Activated CD4-positive, alpha-beta T cell treated with anti-CD3 and anti-CD28 coated beads, Interleukin-2, amount 50 U/mL, for 1 hour (primary cell): ENCODE measurements at places on chromosomes 11 and 22.

DNA sequence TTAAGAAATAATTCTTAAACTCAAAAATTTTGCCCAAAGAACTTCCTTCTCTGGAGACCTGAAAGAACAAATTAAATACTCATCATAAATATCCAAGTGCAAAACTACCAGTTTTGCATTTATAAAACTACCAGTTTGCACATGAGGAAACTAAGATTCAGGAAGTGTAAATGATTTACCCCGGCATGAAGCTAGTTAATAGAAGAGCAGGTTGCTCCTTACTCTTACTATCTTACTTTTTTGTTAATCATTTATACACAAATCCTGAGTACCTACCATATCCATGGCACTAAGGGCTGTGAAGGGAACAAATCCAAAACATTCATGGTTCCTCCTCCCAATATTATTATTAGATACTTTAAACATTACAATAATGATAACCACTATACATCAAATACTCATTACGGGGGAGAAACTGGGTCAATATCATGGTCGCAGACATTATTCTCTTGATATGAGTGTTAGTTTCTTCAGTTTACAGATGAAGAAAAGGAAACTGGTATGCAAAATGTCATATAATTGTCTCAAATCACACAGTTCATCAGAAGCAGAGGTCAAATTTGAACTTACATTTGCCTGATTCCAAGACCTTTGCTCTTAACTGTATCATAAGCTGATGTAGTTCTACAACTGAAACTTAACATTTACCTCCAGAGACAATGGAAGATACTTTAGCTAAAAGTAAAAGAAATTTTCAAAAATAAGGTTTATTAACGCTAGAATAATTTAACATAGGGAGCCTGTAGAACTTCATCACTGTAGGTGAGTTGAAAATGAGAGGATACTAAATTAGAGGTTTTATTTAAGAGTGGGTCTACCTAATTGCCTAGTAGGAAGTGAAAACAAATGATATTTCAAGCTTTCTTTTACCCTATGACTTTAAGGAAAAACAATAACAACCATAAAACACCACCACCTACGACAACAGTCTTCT lies 74.5 kb downstream of the FAM76B start:
- no peak for DNase-seq

GRCh38 chr11:129451524-129451923 lies 75.9 kb downstream of the BARX2 start:
- no peak for DNase-seq

DNA sequence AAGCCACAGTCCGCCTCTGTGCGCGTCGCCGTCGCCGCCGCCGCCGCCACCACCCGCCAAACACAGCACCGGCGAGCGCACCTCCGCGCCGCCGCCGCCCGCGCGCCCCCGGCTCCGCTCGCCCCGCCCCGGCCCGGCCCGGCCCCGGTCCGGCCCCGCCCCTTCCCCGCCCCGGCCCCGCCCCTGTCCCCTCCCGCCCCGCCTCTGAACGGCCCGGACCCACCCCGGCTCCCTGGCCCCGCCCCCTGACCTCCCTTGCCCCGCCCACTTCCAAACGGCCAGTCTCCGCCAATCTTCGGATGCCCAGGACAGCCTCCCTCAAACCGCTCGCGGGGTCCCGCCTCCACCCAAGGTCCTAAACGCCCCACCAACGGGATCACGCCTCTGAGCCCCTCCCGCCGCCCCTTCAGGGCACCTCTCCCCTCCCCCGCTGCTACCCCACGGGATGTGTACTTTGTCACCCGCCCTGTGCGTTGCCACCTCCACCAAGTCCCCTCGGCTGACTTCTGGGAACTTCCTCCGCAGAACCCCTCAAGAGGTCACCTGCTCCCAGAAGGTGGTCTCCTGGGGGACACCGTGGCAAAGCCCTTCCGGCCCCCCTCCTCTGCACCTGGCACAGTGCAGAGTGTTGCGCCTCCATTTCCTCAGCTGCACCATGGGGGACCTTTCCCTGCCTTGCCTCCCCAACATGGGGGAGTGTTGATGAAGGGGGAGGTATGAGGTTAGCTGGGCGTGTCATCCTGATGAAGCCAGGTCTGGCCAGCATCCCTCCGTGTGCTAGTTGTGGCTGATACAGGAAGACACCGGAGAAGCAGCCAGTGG lies at the start of gene KIAA0930:
TSS of gene KIAA0930 (minus strand) at position 85 of the 822 bp plus-strand sequence. CDS start 191 bp downstream, outside the sequence.
- peak; percentile 75 for DNase-seq

DNA sequence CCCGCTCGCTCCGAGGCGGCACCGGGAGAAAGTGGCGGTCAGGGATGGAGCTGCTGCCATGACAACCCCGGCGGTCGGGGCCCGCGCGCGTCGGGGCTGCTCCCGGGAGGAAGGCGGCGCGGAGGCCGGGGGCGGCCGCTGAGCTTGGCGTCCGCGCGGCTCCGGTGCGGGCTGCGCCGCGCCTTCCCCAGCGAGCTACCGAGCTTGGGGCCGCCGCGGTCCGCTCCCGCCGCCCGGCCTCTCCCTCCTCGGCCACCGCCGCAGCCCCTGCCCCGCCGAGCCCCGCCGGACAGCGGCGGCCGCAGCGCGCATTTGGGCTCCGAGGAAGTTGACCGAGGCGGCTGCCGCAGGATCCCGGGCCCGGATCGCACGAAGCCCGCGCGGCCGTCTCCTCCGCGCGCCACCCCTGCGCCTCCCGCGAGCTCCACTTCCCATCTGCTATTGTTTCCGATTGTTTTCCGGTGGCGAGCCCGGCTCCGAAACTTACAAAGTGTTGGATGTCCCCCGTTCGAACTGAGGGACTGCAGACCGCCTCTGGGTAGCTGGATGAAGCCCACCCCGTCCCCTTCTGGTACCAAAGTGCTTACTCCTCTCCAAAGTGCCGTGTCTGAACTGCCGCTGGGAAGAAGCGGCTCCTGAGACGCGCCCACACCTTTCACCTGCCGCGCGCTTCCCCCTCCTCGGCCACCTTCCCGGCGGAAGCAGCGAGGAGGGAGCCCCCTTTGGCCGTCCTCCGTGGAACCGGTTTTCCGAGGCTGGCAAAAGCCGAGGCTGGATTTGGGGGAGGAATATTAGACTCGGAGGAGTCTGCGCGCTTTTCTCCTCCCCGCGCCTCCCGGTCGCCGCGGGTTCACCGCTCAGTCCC lies 540.3 kb downstream of the NTM start:
- DNase-seq, result no peak

GRCh38 chr11:109036011-109036410 lies 371.1 kb downstream of the DDX10 start:
- DNase-seq, result no peak

GRCh38 chr11:94700622-94701021 lies 67.5 kb upstream of the AMOTL1 start:
- no peak for DNase-seq

DNA sequence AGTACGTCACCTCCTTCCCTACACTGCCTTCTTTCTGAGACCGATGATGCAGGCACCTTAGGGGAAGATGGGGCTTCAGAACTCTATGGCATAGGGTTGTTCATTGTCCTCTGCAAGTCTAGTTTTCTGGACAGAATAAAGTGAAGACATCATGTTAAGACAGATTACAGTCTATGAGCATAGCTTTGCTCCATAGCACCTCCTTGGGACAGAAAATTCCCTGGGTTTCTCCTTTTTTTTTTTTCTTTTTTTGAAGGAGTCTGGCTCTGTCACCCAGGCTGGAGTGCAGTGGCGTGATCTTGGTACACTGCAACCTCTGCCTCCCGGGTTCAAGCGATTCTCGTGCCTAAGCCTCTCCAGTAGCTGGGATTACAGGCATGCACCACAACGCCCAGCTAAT lies 119.8 kb upstream of the CADM1 start:
- DNase-seq, result no peak

GRCh38 chr11:42311514-42311913 lies 852.1 kb upstream of the LRRC4C start:
- DNase-seq, result no peak

DNA sequence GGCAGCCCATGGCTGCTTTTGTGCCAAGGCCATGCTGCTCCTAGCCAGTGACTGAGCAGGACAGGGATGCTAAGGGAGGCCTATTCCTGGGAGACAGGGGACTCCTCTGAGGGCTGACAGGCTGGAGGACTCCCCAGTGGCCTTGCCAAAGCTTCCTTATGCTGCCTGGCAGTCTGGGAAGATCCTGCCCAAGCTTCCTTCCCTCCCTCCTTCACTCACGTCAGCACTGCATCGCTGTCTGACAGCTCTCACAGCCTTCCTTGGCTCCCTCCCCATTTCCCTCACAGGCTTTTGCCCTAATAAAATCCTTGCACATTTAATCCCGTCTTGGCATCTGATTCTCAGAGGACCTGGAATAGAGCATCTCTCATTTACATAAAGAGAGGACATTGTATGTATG lies 26.5 kb downstream of the HTR3A start:
- DNase-seq, result no peak

- DNase-seq, result no peak
Observed at GRCh38 chr11:112179601-112180000, 4.3 kb downstream of the BCO2 start.

- no peak for DNase-seq
Observed at GRCh38 chr11:28913883-28914282, 805.7 kb downstream of the METTL15 start.

DNA sequence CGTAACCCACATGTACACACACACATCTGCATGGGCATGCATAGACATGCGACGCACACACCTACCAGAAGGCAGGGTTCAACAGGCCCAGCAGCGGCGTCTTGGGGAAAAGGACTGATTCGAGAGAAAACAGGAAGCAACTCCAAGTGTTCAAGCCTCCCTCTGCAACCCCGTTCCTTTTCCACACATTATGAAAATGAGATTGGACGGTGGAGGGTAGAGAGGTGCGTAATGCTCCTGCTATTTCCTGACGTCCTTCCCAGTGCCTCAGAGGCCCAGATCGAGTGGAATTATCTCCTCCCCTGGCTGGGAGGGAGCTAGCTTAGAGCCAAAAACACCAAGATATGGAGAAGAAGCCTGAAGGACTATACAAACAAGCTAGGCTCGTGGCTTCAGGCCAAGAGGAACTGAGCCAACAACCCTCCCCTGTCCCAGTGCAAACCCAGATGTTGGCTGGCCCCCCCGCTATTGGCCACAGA lies 289.2 kb downstream of the MN1 start:
- no peak for DNase-seq

- DNase-seq, result peak; percentile 3
Observed at GRCh38 chr11:126561327-126561893, 205.9 kb downstream of the ST3GAL4 start.

DNA sequence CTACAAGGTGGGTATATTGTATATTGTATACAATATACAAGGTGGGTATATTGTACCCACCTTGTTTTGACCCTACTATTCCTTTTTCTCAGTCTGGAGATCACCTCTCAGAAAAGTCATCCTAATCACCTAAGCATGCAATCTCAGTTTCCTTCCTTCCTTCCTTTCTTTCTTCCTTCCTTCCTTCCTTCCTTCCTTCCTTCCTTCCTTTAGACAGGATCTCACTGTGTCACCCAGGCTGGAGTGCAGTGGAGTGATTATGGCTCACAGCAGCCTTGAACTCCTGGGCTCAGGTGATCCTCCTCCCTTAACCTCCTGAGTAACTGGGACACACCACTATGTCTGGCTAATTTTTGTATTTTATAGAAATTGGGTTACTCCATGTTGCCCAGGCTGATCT lies 1.2 kb upstream of the KCNE3 start:
- no peak for DNase-seq
